DMS79 treated with DMSO at 0.1 percent for 48 hours (cell line): ENCODE measurements at places on chromosomes 3 and 15.

DNA sequence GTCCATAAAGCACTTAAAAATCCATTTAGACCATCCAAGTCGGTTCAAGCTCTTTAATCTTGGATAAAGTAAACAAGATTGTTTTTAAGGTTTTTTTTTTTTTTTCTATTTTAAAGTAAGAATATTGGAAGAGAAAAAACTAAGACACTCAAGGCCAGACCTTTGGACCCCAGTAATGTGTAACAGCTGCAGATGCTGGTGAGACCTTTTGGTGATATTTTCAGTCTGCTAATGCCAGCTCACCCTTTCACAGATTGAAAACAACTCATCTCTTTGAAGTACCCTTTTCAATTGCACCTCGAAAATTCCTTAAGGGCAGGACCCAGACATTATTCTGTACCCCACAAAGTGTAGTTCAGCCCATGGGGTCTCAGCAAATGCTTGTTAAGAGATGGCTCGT, 260.7 kb upstream of the CTNNB1 start:
- peak; percentile 60 for DNase-seq

- DNase-seq: no peak
Measured at GRCh38 chr15:78778422-78778821, 32.8 kb downstream of the ADAMTS7 start.

- no peak for DNase-seq
Measured at GRCh38 chr3:196749125-196749524, 9.5 kb downstream of the PAK2 start.

DNA sequence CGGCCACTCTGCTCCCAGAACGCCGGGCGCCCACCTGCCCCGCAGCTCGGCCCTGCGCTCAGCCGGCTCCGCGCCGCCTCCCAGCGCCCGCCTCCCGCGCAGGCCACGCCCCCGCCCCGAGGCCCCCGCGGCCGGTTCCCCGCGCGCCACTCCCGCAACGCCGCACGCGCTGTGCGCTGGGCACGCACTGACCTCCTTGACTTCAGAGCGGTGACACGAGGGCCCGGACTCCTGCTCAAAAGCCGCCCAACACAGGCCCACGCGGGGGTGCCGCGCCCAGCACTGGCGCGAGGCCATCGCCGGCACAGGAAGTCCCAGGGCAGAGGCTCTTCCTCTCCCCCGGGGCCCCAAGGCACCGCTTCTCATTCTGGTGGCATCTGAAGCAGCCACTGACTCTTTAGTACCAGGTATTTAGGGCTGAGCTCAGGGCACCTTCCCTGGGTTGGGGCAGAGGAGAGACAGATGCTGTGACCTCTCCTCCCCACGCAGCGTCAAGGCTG, 12.4 kb downstream of the TNK2 start:
- DNase-seq: peak; percentile 43

GRCh38 chr3:150783920-150784746, 21.2 kb upstream of the SIAH2 start:
- no peak for DNase-seq

- DNase-seq: no peak
Measured at GRCh38 chr3:66747261-66747660, 246.4 kb upstream of the LRIG1 start.

GRCh38 chr3:148204131-148204530, 493.6 kb upstream of the AGTR1 start:
- no peak for DNase-seq

GRCh38 chr15:68658151-68658550, 79.4 kb downstream of the CORO2B start:
- no peak for DNase-seq

GRCh38 chr3:115239717-115240116, 92.6 kb upstream of the ZBTB20 start:
- DNase-seq: no peak

DNA sequence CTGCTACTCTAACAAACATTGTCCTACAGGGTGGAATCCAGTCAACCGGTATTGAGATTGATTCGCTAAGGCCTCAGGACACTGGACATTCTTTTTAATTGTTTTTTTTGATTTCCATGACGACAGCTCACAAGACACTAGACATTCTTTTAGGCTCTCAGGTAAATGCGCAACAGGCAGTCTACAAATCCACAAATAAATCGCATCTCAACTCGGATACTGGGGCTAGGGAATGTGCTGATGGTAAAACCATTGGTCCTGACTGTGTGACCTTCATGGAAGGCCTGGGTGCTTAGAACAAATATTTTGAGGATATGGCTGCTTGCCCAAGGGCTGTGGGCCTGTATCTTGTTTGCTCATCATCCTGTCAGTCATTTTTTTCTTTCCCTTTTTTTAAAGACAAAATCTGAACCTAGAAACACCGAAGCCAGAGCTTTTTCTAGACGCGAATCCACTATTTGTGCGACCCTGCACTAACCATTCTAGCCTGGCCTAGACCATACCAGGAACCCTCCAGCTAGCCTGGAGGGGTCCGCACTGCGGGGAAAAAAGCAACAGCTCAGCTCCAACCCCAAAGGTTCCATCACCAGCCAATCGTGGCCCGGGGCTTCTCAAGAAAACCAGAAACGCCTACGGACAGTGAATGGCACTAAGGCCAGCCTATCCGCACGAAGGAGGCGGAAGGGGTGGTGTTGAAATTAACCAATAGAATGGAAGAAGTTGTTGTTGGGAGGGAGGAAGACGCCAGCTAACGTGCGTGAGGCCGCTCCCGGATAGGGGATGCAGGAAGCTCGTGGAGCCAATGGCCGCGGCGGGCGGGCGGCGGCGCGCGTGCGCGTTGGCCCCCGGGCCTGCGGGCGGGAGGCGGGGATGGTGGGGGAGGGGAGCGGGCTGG, 18.1 kb upstream of the CHD2 start:
- peak; percentile 91 for DNase-seq

DNA sequence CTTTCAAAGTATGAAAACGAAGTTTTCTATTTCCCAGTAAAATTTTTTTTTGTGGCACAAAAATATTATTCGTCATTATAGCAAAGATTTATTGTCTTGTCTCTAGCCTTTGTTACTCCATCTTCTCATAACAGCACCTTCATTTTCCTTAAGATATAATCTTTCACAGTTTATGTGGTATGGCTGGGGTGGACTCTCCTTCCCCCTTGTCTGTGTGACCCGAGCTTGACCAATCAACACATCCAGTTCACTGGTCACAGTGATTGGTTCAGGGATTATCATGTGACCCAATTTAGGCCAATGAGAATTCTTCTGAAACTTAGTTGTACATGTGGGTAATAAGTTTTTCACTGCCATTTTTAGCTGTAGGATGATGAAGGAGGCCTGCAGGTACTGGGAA, 71.2 kb upstream of the DCBLD2 start:
- no peak for DNase-seq
